ENCODE measurements at places on chromosomes 1 and 21. TPM values are rescaled to one million over a fixed set of nuclear protein-coding genes. Genes with fewer than 3 reads are reported as not detected.

DNA sequence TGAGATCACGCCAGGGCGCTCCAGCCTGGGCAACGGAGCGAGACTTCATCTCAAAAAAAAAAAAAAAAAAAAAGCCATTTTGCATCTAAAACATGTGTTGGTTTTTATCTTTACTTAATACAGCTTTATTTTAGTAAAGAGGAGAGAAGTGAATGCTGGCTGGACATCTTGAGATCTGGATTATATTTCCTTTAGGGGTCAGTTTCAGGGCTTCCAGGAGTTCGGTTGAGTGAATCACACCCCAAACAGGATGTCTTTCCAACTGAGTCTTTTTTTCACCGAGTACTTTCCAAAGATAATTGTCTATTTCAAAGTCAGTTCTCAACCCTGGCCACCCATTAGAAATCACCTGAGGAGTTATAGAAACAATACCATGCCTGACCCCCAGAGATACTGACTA, 16.6 kb upstream of the IPP start:
- no peak for DNase-seq

GRCh38 chr1:10033359-10033845, 644 bp downstream of the UBE4B start:
- DNase-seq = no peak

GRCh38 chr1:87111659-87112371, 197.4 kb downstream of the HS2ST1 start:
- no peak for DNase-seq

- no peak for DNase-seq
Observed at GRCh38 chr1:203177470-203178039, 1.9 kb upstream of the MYBPH start.

KIRREL1 gene
- total RNA-seq = 34.1 TPM
